ENCODE measurements at places on chromosomes 2 and 18.

DNA sequence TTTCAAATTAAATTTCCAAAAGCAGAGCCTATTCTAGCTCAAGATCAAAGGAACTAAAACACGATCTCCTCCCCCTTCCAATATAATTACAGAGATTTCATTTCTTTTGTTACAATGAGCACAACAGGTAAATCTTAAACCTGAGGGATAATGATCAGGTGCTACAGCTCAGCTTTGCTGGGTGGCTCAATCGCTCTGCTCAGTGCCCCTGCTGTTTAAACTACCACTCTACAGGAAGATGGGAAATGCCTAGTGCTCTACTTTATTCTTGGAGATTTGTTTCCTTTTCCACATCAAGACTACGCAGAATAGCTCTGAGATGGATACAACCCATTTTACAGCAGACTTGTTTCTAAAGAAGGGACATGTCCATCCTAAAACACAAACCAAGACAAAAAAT is 162.3 kb downstream of the TCF4 start:
- no peak for DNase-seq

- peak; percentile 67 for DNase-seq
Measured at GRCh38 chr2:32627441-32627813, 423 bp upstream of the TTC27 start.

DNA sequence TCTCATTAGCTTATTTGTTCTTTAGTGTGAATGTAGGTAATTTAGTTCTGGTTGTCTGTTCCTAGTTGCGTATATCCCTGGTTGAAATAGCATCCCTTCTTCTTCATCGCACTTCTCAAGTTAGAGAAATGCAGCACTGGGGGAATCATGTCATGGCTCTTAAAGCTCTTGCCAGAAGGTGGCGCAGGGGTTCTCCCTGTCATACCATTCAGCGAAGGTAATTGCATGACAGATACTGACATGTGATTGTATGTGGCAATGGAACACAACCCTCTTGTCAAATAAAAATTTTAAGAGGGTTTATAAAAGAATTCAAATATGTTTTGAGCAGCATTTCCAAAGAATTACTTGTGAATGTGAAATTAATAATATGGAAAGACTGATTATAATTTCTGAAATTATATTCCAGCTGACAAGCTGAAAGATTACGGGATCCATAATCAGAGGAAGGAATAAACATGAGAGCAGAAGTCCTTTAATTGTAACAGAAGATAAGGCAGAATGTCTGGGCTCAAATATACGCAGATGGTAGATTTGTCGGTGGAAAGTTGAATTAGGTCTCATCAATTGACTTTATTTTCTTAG is 411.7 kb downstream of the DSEL start:
- peak; percentile 77 for DNase-seq

- DNase-seq = no peak
Measured at GRCh38 chr18:11408555-11409065, 200.8 kb upstream of the SLC35G4 start.

GRCh38 chr18:48888773-48889080 is 62.0 kb downstream of the SMAD7 start:
- no peak for DNase-seq

GRCh38 chr2:216633616-216634369 is 573 bp downstream of the IGFBP2 start:
- DNase-seq = no peak

DNA sequence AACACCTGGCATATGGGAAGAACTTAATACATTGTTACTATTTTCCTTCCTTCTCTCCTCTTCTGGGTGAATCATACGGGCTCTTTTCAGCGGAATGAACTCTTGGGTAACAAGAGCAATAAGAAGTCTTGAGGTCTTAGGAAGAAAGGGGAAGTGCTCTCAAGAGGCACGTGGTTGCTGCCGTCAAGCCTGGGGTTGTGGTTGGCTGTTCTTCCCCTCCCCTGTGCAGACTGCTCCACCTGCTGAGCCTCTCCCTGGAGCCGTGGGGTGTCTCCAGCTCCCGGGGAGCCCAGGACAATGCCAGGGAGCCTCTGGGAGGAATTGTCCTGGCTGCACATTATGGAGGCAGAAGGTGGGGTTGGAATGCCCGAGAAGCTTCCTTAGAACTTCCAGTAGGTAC is 19.4 kb downstream of the TOGARAM2 start:
- no peak for DNase-seq
